Lower leg skin (tissue), 4 donors: ENCODE measurements at places on chromosomes 4 and X.
A peak's percentile ranks its signal among the peaks of the same experiment; 100 is the strongest.

DNA sequence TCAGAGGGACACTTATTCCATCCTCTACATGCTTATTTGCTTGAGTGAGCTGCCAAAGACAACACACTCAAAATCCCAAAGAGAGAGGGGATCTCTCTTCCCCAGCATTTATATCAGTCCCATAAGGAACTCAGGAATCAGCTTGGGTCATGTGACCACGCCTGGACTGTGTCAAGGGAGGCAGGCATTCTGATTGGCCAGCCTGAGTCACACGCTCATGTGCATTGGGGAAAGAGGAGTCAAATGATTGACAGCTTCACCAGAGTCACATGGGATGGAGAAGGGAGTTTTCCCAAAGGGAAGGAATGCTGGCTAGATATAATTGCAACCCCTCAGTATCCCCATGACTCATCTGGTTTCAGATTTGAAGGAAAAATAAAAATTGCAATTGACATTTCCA lies 49.0 kb downstream of the RWDD4 start:
- no peak for DNase-seq

- DNase-seq = no peak
Observed at GRCh38 chr4:14087459-14087858, 459.9 kb upstream of the BOD1L1 start.

DNA sequence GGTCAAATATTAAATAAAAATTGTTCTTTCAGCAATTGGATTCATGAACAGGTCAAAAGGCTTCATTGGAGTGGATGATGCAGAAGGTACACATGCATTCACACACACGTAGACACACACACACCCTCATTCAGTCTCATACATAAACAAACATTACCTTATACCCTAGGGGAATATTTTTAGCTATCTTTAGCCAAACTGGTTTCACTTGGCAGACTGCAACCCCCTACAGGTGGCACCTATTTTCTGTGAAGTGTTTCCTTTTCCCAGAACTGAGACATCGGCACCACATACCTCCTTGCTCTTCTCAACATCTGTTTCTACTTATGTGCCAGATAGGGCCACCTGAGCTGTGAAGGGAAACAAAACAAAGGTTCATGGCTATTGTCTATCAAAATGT lies 18.5 kb upstream of the KDR start:
- no peak for DNase-seq

GRCh38 chr4:27176400-27176799 lies 315.8 kb downstream of the STIM2 start:
- DNase-seq = no peak

- DNase-seq = no peak
Observed at GRCh38 chrX:70479247-70479921, 34.7 kb downstream of the DLG3 start.

- DNase-seq = no peak
Observed at GRCh38 chrX:2360731-2361130, 140.0 kb downstream of the DHRSX start.

GRCh38 chr4:17805580-17806155 lies 4.9 kb downstream of the DCAF16 start:
- DNase-seq = no peak

GRCh38 chr4:173934933-173935620 lies 348.4 kb downstream of the FBXO8 start:
- DNase-seq = no peak

- DNase-seq = no peak
Observed at GRCh38 chr4:19026281-19026680, 1004.7 kb upstream of the LCORL start.

- no peak for DNase-seq
Observed at GRCh38 chr4:43325220-43325967, 432.9 kb downstream of the GRXCR1 start.

DNA sequence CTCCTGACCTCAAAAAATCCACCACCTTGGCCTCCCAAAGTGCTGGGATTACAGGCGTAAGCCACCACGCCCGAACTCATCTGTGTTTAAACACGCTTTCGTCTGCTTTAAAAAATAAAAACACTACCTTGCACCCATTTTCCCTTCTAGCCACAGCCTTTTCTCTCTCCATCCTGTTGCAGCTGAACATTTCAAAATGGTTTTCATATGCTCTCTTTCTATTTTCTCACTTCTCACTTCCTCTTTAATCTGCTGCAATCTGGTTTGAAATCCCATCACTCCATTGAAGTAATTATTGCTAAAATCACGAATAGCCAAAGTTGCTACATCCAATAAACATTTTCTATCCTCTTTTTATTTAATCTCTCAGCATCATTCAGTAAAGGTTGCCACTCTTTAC lies 70.0 kb downstream of the DCHS2 start:
- no peak for DNase-seq

DNA sequence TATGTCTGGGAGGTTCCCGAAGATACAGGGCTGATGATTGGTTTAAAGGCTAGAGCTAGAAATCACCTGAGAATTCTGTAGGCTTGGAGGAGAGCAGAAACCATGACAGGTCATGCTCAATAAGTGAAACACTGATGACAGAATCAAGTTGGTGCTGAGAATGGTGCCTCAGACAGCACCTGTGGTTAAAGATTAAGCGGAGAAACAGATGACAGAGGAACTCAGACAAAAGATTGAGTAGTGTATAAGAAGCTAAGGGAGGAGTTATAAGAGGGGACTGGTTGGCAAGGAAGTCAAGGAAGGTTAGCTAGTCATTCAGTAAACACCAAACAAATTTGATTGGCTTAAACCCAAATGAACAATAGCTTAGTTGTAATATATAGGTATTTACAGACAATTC lies 385.4 kb upstream of the CNKSR2 start:
- no peak for DNase-seq

DNA sequence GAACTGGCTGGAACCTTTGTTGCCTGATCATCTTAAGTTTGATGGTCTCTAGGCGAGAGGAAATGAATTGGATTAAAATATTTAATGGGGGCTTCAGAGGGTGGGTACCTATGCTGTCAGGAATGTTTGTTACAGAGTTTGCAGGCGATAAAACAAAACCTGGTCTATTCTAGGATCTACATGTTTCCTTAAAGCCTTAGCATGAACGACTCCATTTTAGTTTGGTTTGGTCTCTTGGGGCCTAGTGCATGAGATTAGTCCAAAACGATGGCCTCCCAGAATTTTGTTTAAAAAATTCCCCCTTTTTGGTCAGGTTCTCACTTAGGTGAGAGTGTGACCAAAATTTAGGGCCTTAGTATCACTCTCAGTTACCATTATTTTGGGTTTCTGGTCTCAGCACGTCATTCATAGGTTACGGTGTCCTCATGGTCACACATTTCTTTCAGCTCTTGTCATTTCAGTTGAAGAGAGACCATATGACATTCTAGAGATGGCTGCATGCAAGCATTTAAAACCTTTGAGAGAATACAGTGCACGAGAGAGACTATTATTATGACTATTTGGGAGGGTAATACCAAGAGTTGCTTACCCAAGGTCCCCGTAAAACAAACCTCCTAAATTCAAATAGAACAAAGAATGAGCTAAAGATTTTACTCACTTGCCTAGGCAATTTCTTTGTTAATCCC lies 13.8 kb downstream of the MOB1B start:
- DNase-seq = no peak

GRCh38 chr4:86483773-86484172 lies 110.3 kb upstream of the PTPN13 start:
- DNase-seq = no peak

DNA sequence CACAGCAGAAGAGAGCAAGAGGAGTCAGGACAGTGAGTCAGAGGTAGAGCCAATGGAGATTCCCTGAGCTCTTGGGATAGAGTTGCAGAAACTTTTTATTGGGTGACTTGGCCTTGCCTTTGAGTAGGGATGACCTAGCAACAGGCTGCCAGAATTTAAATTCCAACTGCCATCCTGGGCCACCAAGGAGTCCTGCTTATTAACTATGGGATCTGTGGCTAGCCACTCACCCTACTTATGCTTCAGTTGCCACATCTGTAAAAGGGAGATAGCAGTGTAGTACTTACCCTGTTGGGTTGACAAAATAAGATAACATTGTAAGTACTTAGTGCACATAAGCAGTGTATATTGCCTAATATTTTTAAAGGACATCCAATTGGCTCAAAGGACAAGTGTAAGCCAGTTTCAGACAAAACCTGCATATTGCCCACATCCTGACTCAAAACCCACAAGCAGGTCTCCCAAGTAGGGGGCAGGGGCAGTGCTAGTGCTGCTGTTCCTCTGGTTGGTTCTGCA lies 43.5 kb upstream of the TMEM164 start:
- no peak for DNase-seq

DNA sequence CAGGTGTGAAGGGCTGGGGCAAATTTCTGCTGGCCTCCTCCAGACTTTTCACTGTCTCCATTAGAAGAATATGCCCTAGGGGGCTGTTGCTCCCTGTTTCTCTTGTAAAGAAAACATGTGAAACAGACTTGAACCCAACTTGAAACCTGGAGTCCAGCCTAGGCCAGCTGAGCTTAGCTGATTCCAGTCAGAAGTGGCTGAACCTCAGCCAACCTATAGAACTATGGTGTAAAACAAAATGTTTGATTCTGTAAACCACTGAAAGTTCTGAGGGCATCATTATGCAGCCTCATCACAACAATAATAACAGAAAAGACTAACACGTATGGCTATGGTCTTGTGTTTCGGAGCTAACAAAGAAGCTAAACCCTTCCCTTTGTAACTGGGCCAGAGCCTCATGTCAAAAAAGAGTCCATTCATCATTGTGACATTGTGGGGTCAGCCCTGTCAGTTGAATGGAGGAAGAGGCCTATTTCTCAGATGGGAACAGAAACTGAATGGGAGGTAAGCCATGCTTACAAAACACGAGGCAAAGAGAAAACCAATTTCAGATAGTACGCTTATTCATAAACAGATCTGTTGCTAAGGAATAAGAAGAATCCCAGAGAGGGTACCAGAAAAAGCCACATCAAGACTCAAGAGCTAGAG lies 34.1 kb downstream of the SETD7 start:
- DNase-seq = no peak

GRCh38 chr4:71338846-71339593 lies at the start of gene SLC4A4:
Gene SLC4A4 (plus strand): TSS chr4:71339020.
- no peak for DNase-seq

- no peak for DNase-seq
Observed at GRCh38 chr4:129140521-129140920, 44.6 kb downstream of the C4orf33 start.

DNA sequence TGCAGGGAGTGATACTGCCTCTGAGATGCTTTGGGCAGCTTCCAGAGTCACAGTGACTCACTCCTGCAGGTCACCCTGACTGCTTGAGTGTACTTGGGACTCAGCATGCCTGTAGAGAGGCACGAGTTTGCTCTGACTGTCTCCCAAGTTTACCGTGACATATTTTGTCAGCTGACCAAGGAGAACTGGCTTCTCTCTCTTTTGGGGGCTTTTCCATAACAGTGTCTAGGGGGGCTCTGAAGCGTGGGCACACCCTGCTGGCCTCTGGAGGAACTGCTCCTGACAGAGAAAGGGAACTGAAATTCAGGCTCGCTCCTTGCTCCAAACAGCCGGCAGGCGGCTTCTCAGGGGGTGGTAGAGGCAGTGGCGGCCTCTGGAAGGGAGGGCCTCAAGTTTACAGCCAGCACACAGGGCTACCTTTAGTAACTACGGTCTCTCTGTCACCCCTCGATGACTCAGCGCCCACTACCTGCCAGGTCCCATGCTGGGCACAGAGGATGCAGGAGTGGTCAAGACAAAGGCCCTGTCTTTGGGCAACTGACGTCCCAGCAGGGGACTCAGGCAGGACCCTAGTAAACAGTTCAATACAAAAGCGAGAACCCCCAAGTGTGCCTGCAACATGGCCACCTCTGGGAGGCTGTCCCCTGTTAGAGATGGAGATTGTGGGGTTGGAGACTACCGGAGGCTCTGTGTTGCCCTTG lies 17.8 kb downstream of the ZNF185 start:
- no peak for DNase-seq

GRCh38 chrX:136525738-136526606 lies 6.0 kb upstream of the VGLL1 start:
- peak; percentile 23 for DNase-seq

DNA sequence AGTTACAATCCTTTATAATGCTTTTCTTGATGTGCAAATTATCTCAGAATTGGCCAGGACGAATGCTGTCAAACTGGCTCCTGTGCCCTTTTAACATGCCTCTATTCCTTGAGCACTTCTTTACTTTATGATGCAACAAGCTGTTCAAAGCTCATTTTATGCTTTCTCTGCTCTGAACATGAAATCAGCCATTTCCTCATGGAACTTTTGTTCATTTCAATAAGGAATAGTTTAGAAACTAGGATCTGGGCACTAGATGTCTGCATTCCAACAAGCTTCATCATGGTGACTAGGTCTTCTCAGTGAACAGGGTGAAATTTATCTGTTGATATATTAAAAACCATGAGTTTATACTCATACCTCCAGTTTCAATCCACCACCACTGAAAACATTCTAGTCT lies 87.3 kb upstream of the TEX13A start:
- no peak for DNase-seq
